ENCODE measurements at places on chromosomes 11 and 22. TPM values are rescaled to one million over a fixed set of nuclear protein-coding genes. Genes with fewer than 3 reads are reported as not detected.

LRP4 gene
- total RNA-seq, result 2.9 TPM

ABCC8 gene
- not detected for total RNA-seq

CCDC116 gene
- total RNA-seq, result 0.54 TPM

- H3K4me3 ChIP-seq, result no peak overlapping the region
- no peak overlapping the region for H3K27ac ChIP-seq
- no peak for DNase-seq
- H3K27me3 ChIP-seq, result peaks cover 32% of the 10 kb centered on the region
- no peaks in the 10 kb centered on the region for H3K4me1 ChIP-seq
- no peaks in the 10 kb centered on the region for H3K36me3 ChIP-seq
These were observed 110.2 kb downstream of the APIP start for GRCh38 chr11:34805937-34806336.

GRCh38 chr11:44083906-44084305, 11.6 kb upstream of the EXT2 start:
- no peak overlapping the region for H3K27ac ChIP-seq
- H3K4me3 ChIP-seq, result no peak overlapping the region
- no peaks in the 10 kb centered on the region for H3K4me1 ChIP-seq
- no peak for DNase-seq

All from GM23248 (cell line).